ENCODE measurements at places on chromosomes 12 and 14. TPM values are rescaled to one million over a fixed set of nuclear protein-coding genes. Genes with fewer than 3 reads are reported as not detected.
A peak's percentile ranks its signal among the peaks of the same experiment; 100 is the strongest.

The SPX gene
- 1.1 TPM for total RNA-seq

The CRIP1 gene
- total RNA-seq, result 185 TPM

The LMO3 gene
- total RNA-seq, result not detected

The EPYC gene
- total RNA-seq, result not detected

The RD3L gene
- not detected for total RNA-seq

The DCN gene
- total RNA-seq, result not detected

The ACSM4 gene
- total RNA-seq, result not detected

DNA sequence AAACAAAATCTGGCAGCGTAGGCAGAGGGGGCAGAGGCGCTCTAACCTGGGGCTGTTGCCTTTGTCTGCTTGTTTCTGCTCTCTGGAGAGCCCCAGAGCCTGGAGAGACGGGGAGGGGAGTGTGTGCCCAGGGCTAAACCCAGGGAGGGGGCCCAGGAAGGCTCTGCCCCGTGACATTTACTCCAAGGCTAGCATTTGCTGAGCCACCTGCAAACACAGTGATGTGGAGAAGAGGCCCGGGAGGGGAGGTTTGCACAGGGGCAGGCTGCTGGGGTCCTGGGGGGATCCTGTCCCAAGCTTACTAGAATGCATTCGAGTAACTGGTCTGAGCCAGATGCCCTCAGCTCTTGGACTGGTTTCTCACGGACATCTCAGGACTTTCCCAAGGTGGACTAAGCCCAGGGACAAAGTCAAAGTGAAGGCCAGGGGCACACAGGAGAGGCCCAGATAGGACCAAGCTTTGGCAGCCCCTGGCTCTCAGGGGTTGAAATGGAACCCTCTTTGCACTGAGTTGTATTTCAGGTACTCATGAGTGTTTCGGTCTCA, 12.0 kb downstream of the MEG3 start:
- no peak for DNase-seq
- H3K4me1 ChIP-seq, result no peaks in the 10 kb centered on the region
- no peaks in the 10 kb centered on the region for H3K27me3 ChIP-seq
- no peak overlapping the region for H3K4me3 ChIP-seq

GRCh38 chr12:85425926-85426325, 145.9 kb downstream of the ALX1 start:
- H3K4me3 ChIP-seq, result no peak overlapping the region
- no peaks in the 10 kb centered on the region for H3K36me3 ChIP-seq
- DNase-seq, result no peak
- H3K27ac ChIP-seq, result no peak overlapping the region

- H3K27me3 ChIP-seq, result no peaks in the 10 kb centered on the region
- DNase-seq, result no peak
- H3K4me3 ChIP-seq, result no peak overlapping the region
Measured at GRCh38 chr14:104516906-104517305, 62.7 kb upstream of the C14orf180 start.

GRCh38 chr14:91439345-91439744, 21.7 kb upstream of the CCDC88C start:
- no peak overlapping the region for H3K27ac ChIP-seq
- H3K27me3 ChIP-seq, result peaks cover 19% of the 10 kb centered on the region
- no peak overlapping the region for H3K4me3 ChIP-seq
- no peaks in the 10 kb centered on the region for H3K36me3 ChIP-seq

DNA sequence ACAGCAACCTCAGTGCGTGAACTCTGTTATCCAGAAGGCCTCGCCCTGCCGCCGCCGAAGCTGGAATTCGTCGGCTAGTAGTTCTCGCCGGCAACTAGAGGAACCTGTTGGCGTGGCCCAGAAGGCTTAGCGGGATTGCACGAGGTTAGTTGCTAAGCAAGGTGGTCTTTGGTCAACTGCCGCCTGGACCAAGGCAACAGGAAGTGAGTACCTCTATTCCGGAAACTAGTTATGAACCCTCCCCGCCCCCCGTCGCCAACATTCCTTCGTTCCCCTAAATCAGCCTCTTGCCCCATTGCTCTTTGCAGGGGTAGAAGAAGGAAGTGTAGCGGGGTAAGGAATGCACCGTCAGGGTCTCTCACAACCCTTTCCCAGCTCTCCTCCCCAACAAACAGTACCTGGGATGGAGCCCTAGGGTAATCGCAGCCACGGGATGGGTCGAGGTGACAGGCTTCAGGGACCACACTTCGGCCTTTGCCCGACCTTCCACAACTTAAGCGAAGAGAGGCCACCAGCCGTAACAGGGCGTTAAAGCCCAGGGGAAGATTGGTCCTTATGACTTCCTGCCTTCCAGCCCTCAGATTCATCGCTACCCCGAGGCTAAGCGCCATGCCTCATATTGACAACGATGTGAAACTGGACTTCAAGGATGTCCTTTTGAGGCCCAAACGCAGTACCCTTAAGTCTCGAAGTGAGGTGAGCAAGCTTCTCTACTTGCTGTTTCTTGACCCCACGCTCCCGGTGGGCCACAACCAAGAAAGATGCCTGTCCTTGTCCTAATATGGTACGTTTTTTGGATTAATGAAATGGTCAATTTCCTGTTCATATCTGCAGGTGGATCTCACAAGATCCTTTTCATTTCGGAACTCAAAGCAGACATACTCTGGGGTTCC, at the start of gene GMPR2:
TSS of gene GMPR2 (plus strand) at position 285 of the 893 bp plus-strand sequence. CDS start at position 610, 325 bp downstream.
- peaks cover 56% of the 10 kb centered on the region for H3K36me3 ChIP-seq
- no peaks in the 10 kb centered on the region for H3K27me3 ChIP-seq
- peaks cover 45% of the 10 kb centered on the region for H3K4me1 ChIP-seq
- peak within 1 kb of the TSS; percentile 91 for H3K27ac ChIP-seq

DNA sequence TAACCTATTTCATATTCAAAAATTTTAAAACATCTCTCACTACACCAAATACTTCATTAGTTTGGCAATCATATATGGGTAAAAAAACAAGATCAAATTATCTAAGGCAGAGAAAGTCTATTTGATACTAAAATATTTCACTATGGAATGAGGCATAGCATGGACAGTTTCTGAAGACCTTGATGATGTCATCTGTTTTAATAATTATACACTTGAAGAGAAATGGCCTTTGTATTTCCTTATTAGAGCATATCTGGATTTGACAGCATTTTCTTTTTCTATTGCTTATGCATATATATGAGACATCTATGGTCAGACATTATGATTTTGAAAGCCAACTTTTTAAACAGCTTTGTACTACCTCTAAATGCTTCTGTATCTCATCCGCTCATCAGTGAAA, 88.6 kb downstream of the DDHD1 start:
- no peak overlapping the region for H3K27ac ChIP-seq
- peaks cover 41% of the 10 kb centered on the region for H3K36me3 ChIP-seq
- DNase-seq, result no peak
- peaks cover 9% of the 10 kb centered on the region for H3K4me1 ChIP-seq
- H3K27me3 ChIP-seq, result no peaks in the 10 kb centered on the region

DNA sequence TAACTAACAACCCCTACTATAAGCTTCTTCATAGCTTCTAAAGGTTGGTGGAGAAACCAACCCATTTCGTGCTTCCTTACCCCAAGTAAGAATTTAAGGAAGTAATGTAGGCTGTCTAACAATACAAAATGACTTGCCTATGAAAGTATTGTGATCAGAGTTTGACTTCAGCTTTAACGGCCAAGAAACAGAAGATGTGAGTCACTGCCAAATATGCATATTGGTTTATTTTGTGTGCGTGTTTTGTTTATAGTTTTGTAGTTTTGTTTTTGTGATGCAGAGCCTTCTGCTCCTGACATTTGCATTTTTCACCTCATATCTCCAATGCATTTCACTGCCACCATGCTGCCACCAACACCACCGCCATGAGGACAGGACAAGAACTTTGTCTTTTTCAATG, 146.0 kb downstream of the FBXL14 start:
- H3K27me3 ChIP-seq, result no peaks in the 10 kb centered on the region
- no peak overlapping the region for H3K4me3 ChIP-seq
- DNase-seq, result no peak
- H3K27ac ChIP-seq, result no peak overlapping the region
- no peaks in the 10 kb centered on the region for H3K4me1 ChIP-seq

- H3K27me3 ChIP-seq, result no peaks in the 10 kb centered on the region
- no peak for DNase-seq
- peaks cover 13% of the 10 kb centered on the region for H3K4me1 ChIP-seq
Measured at GRCh38 chr12:92248977-92249376, 103.3 kb upstream of the BTG1 start.

DNA sequence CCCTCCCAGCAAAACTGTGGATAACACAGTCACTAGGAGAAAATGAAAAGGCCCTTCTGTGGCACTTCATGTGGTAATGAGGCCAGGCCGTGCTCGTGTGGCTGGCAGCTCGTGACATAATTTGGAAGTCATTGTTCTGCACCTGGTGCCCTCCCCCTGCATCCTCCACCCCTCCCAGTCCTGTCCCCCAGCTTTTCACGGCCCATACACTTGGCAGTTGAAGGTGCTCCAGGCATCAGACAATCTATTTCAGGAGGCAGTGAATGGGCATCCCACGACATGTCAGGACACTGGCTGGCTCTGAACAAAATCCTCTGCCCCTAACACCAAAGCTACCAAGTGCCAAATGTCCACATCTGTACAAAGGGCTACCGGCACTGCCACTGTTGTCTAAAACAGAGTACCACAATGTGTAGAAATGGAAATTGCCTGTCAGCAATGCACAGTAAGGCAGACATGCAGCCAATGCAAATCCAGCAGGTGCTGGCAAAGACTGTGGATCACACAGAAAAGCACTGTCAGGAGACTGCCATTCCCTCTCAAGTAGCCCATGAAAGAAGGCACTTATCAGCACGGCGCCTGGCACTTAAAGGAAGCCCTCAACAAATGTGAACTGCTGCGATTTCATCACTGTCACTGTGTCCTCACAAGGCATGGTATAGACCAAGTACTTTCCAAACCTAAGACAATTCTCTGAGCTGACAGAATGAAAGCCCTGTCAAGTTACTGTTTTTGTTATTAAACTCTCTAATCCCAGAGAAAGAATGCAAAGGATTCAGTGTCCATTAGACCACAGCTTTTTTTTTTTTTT, 39.1 kb downstream of the CORO1C start:
- peaks cover 16% of the 10 kb centered on the region for H3K36me3 ChIP-seq
- H3K27ac ChIP-seq, result peak overlapping the region; percentile 99
- peaks cover 72% of the 10 kb centered on the region for H3K4me1 ChIP-seq
